EH (cell line): ENCODE measurements at places on chromosomes 11 and 22.

GRCh38 chr11:34558673-34559072, 45.1 kb upstream of the ELF5 start:
- DNase-seq = no peak

- DNase-seq = peak; percentile 71
These were observed 129.7 kb downstream of the ST3GAL4 start for GRCh38 chr11:126485021-126485792.

DNA sequence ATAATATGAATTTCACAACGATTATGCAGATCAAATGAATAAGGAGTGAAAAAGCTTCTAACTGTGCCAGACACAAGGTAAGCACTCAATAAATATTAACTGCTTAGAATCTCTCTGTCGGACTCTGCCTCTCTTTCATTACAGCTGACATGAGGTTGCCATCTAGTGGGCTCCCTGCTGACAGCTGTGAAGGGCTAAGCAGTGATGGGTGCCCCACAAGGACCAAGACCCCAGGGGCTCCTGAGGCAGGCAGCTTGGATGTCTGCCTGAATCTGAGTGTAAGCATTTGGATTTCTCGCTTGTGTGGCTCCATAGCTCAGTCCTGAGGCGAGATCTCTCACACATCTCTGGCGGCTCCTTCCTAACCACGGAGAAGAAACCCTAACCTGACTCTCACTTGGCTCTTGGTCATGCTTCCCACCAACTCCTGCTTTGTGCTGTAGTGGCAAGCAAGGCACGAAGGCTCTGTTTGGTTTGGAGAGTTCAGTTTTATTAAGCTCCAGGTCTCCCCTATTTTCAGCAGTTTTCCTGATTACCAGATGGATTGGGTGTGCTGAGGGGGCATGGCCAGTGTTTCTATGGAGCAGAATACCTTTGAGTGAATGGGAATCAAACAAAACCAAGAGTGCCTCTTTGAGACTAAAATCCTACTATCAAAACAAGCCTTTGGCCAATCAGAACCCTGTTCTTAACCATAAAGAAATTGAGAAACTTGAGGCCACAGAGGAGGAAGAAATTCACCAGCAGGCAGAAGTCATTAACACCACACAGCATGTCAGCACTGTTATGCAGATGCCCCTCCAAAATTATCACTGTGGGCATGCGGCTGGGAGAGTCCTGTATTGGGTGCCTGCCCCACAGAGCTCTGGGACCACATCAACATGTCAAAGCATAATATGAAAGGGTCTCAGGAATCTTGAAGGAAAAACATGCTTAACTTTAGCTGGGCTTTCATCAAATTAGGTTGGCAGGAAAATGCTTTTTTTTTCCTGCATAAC, 152.8 kb upstream of the NTM start:
- DNase-seq = peak; percentile 29

DNA sequence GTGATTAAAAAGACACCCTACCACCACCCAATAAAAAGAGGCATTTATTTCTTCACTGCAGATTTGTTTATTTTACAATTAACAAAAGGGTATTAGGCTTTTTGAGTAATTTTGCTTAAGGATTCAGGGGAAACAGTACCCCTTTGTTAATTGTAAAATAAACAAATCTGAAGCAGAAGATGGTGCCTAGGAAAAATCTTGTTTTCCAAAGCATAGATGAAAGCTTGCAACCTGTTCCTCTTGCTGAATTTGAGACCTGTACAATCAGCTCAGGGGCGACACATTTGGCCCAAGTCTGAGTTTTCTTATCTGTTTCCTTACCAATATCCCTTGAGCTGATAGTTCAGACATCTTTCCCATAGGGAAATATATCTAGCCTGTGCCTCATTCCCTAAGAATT, 171.9 kb downstream of the GRIA4 start:
- no peak for DNase-seq

GRCh38 chr11:123478352-123478987, 48.4 kb downstream of the GRAMD1B start:
- DNase-seq = peak; percentile 85

DNA sequence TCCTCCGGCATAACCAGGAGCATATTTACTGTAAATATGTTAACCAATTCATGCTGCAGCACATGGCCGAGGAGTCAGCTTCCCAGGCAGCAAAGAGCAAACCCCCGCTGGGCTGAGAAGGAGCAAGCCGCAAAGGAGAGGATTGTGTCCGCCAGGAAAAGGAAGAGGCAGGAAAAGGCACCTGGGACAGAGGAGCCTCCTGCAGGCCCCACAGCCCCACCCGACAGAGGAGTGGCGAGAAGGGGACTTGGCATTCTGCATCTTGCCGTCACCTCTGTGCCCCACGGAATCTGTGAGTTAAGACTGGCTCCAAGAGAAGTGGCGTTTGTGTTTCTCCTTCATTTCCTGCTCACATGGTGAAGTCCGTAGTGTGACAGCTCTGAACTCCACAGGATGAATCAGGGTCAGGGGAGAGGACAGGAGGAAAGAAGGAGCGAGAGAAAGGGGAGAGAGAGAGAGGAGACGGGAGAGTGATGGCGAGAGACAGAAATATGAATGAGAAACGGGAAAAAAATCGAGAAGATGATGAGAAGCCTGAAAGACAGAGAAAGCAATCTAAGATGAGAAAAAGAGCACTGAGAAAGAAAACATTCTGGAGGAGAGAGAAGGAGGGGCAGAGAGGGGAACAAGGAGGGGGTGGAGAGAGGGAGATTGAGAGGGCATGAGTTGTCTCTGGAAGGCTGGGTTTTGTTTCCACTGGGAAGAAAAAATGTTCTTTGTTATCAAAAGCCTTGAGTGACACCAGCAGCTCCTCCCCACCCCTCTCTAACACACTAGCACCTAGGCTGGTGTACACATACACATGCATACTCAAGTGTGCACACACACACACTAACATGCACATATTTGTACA, 489.6 kb downstream of the MN1 start:
- no peak for DNase-seq

DNA sequence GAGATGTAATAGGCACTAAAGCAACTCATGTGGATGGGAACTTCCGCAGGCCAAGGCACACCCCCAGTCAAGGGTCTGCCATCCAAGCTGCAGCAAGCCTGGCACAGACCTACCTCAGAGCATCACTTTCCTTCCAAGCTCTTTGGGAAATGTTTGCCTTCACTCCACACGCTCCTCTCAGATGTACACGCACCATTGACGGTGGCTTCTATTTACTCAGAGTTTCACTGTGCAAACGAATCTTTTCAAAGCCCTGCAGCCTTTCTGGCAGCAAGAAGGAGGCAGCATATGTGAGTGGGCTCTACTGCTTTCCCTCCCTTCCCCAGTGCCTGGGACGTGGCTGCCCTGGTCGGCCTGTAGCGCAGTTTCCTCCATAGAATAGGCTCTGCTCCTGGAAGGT, 60.9 kb upstream of the USP47 start:
- DNase-seq = no peak

DNA sequence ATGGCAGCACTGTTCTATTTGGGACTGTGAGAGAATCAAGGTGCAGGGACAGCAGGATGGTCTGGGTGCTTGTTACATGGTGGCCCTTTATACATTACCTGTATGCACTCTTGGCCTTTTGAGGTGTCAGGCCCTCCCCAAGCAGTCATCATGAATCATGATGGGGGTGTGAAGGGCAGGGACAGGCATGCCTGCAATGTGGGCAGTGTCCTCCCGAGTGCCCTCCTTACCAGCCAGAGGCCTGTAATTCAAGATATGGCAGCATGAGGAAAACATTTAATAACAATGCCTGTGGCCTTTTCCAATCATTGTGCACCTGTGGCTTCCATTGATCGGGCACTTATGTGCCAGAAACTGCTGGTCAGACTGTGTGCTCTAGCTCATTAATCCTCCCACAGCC, 25.5 kb upstream of the CYP2D6 start:
- DNase-seq = no peak

- peak; percentile 29 for DNase-seq
These were observed 386.6 kb upstream of the NARS2 start for GRCh38 chr11:78961247-78961646.
